ENCODE measurements at places on chromosomes 12 and 14.

DNA sequence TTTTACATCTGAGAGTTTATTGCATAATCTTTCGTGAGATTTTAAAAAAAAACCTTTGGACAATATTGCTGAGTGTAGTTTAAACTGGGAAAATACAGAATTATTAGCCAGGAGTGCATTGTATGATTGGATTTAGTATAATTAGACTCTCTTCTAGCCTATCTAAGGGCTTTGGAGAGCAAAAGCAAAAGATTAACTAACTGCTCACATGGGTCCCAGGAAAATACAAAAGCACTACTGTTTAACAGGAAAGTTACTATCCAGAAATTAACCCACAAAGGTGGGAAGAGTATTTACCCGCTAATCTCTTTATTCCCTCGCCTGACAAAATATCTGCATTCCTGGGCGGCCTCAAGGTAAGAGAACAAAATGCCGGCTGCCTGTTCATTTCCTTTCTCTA lies 309.5 kb downstream of the ATXN7L3B start:
- no peak for DNase-seq

DNA sequence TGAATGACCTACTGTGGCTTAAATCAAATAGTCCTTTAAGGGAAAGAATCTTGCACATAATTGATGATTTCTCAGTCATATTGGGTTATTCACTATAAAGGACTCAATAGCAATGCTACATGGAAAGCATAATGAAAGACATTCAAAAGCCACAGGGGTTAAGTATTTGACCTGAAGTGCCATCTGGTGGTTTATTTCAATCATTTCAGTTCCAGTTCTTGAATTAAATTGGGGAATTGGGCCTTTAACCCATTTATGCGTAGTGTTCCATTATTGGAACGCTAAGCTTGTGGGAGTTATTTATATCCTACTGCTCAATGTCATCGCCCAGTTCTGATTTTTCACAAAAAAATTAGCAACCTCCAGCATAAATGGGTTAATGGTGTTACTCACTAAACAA lies 41.3 kb upstream of the C12orf71 start:
- no peak for DNase-seq

DNA sequence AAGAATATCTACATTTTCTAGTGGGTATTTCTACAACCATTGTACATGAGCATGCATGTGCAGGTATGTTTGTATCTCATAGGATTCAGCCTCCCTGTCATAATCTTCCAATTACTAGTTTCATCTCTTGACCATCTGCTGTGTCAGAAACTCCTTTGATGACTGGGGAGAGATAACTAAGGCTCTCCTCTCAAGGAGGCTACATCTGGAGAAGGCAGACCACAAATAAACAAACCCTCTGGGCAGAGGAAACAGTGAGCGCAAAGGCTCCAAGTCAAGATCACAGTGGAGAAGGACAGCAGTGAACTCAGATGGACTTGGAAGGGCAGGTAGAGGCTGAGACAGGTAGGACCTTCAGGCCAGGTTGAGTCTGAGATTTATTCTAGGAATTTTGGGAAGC lies 166.4 kb downstream of the PELI2 start:
- DNase-seq: no peak

DNA sequence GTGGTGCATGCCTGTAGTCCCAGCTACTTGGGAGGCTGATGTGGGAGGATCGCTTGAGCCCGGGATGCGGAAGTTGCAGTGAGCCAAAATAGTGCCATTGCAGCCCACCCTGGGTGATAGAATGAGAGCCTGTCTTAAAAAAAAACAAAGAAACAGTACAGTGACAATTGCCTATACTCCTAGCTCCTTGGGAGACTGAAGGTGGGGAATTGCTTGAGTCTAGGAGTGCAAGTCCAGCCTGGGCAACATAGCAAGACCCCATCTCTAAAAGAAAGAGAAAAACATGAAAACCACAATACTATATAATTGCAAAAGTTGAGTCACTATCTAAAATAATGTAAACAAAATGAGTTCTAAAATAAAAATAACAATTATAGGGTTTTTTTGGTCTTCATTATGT lies 20.0 kb downstream of the KLC1 start:
- no peak for DNase-seq

- no peak for DNase-seq
Measured at GRCh38 chr14:105046891-105047282, 18.3 kb downstream of the GPR132 start.

DNA sequence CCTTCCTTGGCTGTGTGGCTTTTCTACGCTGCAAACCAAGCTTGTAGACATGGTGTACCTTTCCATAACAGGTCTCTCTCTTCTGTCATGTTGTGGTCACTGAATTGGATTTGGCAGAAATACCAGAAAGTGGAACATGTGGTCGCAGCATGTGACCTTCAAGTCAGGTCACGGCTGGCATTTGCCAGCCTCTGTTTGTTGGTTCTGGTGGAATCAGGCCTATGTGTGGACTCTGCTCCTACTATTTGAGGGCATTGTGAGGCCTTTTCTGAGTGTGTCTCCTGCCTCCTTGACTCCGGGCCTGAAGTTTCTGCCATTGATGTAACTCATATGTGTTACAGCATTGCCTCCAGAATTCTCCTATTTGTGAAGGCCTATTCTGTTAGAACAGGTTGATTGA lies 116.7 kb downstream of the CACNA1C start:
- DNase-seq: no peak

GRCh38 chr12:111816065-111816615 lies 25.9 kb upstream of the MAPKAPK5 start:
- no peak for DNase-seq

DNA sequence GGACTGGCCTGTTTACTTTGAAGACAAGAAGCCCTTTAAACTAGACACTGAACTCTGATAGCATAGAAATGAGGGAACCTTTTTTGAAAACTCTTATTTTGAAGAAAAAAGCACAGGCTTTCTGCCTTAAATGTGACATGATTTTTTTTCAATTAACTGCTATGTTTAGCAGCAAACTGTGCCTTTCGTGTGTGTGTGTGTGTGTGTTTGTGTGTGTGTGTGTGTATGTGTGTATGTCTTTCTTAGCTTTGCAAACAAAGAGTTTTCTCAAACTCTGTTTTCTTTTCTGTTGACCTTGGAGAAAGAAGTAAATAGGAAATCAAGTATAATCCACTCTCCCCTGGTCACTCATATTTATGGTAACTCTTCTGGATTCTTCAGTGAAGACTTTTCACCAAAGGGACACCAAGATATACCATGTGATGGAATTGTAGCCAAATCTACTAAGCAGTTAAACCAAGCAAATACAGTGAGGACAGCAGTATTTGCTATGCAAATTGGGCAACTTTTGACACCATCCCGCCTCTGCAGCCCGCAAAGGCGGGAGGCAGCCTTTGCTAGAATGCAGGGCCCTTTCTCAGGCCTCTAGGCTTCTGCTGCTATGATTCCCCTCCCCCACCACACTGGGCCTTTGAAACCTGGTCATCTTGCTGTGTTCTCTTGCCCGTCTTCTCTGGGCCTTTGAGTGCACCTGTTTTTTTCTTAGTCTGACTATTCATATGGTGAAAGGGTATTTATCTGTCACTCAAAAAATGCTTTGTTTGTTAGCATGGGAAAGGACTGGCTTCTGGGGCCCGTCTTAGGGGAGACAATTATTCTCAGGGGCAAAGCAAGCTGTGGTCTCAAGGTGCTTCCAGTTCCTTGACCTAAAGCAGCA lies 107.9 kb downstream of the MYRFL start:
- DNase-seq: no peak

GRCh38 chr12:11729008-11729407 lies 79.5 kb downstream of the ETV6 start:
- DNase-seq: no peak

GRCh38 chr14:24057271-24057670 lies 5.5 kb downstream of the CARMIL3 start:
- DNase-seq: no peak

DNA sequence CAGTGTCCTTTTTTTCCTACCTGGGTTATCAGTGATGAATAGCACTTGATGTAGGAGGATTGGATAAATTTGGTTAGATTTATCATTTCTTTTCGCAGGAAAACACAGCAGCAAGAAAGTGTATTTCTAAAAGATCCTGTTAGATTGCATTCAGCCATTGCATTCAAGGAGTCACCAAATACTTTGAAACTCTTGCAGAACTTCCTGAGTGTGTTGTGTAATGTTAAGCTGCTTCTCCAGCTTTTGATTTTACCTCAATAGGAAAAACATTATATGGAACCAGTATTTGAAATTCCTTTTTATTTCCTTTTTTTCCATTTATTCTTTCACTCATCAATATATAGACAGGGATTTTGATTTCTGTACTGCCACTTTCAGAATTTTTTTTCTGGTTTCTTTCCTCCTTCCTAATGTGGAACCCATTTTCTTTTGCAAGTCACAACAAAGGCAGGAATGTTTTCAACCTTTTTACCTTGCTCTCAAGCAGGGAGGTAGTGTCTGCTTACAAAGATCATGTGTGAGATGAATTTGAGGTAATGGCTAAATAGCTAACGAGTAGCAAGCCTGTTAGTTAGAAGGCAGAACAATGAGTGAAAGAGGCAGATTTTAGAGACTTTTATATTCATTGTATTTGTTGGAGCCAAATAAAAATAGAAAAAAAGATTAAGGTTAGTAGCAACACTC lies 56.2 kb downstream of the PPHLN1 start:
- no peak for DNase-seq

- DNase-seq: no peak
Measured at GRCh38 chr14:105355049-105355575, 40.6 kb downstream of the PACS2 start.

DNA sequence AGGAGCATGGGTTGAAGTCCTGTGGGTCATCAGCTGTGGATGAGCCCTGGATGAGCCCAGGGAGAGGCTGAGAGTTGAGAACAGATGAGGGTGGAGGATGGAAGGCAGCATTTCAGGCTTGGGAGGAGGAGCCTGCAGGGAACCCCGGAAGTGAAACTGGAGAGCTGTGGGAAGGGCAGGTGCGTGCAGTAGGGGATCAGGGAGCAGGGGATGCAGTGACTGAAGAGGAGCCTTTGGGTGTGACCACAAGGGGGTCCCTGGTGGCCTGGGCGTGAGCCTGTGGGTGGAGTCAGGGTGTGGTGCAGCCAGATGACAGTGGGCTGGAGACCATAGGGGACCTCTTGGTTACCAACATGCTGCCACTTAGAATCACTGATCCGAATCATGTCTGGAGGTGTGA lies 115.5 kb downstream of the PAPOLA start:
- no peak for DNase-seq

GRCh38 chr12:89928467-89928866 lies 219.8 kb upstream of the ATP2B1 start:
- no peak for DNase-seq

- no peak for DNase-seq
Measured at GRCh38 chr14:35261774-35262173, 30.4 kb upstream of the PSMA6 start.

DNA sequence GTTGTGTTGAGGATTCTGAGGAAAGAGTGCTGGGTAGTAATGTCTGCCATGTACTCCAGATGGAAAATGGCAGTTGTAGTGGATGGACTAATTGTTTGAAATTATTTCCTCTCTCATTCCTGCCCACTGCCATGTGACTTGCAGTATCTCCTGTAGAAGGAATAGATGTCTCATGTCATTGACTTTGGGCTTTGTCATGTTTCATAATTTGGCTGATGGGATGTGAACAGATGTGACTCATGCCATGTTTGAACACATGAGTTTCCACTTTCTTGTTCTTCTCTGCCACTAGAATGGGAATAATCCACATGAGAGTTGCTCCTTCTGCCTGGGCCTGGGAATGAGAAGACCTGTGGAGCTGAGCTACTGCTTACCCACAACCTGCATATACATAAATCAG lies 2.4 kb upstream of the CALCOCO1 start:
- DNase-seq: no peak

DNA sequence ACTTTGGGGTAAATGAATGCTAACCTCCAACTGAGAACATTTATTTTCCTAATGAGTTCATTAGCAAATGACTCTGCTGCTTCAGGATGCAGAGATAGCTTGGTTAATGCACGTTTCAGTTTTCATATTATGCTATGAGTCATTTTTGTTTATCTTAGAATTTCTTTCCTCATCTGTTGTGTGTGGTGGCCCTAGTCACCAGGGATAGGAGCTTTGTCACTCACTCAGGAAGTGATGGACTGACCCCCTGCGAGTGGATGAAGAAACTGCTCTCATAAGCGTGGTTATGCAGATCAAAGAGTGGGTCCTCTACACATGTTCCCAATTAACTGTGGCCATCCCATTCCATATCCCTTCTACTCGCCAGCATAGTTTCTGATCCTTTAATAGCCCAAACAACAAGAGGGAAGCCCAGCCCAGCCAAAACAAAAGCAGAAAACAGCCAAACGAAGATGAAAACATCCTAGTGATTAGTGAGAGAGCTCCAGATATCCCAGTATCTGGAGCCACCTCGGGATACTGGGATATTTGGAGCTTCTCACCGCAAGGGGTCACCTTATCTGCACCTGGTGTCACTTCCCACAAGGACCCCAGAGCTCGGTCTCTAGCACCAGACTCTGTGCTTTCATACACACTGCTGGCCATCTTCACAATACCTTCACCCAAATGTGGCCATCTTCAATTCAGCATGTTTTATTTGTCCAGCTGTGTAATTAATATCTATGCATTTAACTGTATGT lies 8.6 kb downstream of the TC2N start:
- DNase-seq: no peak

- no peak for DNase-seq
Measured at GRCh38 chr12:4653691-4654090, 4.8 kb downstream of the NDUFA9 start.

DNA sequence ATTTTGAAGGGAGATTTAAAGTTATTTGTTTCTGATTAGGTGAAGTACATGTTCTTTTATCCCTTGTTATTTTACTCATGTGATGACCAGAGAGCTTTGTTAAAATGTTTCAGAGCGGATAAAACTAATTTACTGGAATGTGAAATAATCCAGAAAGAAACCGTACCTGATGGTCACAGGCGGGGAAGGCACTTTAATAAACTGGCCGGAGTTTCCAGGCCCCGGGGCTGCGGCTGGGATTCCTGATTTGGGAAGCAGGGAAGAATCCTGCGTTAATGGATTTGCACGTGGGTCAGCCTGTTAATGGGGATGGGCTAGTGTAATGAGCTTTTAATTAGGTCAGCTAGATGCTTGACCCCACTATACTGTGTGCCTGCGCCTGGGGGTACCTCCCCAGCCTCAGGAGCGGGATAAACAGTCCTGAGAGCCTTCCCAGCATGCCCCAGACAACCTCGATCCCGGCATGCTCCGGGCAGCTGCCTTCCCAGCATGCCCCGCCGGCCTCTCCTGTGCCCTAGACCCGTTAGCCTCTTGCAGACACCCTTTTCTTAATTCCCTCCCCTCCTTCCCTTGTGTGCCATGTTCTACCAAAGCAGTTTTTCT lies 208.6 kb upstream of the CDKN3 start:
- DNase-seq: no peak

GRCh38 chr12:105102673-105103072 lies 4.9 kb upstream of the WASHC4 start:
- DNase-seq: no peak

Data from stimulated activated CD4-positive, alpha-beta T cell treated with anti-CD3 and anti-CD28 coated beads, Interleukin-12 subunit alpha, Interleukin-12 subunit beta, amount 100 ng/mL, for 24 hours (primary cell).